NCI-H774 (cell line): ENCODE measurements at places on chromosomes 3 and 15.

DNA sequence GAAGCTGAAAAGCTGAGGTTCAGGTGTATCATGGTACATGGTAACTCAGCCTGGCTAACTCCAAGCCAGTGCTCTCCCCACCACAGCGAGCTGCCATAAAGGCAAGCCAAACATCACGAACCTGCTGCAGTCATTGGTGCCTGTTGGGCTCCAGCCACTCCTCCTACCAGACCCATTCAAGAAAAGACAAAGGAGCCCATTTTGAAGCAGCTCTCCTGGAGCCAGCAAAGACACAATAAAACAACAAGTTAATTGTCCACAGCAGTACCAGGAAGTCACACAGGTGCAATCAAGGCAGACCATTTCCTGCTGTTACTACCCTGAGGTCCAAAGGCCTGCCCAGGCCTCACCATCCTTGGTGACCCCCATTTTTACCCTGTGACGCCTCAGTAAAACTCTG is 77.6 kb downstream of the DAPK2 start:
- peak; percentile 26 for DNase-seq

- DNase-seq, result no peak
Observed at GRCh38 chr3:155064920-155065319, 15.2 kb upstream of the MME start.

DNA sequence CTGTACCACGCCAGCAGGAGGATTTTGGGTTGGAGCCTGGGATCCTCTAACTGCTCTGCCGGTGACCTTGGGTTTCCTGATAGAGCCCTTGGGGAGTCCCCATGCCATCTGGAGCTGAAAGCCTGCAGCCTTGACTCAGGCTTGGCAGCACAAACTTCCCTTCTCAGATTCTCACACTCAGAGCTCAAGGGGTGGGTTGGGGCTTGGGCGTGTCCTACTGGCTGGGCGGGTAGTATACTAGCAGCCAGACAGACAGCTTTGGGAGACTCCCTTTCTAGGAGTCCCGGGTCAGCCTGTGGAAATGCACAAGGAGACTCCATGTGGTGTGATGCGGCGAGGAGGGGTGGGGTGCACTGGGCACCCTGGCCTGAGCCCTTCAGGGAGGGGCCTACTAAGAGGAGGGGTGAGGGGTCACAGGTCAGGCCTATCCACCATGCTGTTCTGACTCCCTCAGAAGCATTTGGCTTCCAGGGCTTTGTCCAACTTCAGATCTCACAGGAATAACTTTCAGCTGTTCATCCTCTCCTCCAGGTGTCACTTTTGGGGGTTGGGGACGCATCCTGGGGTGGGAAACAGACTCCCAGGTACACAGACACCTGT is 21.6 kb upstream of the PLXNA1 start:
- no peak for DNase-seq

DNA sequence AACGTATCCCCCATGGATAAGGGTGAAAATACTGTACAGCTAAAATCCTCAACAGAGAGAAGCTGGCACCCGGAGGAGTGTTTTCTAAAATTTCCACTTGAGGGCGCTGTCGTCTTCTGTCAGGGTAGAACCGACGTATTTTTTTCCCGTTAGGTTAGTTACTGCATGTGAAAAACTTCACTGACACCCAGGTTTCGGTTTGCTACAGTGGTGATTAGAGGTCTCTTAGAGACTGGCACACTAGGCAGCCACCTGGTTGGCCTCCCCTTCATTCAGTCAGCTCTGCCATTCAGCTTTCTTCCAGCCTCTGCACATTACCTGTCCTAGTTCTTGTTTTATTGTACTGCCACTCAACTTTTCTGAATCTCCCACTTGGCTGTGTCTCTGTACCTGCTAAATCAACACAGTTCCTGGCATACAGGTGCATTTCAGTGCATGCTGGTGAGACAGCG is 18.4 kb downstream of the CCK start:
- no peak for DNase-seq

DNA sequence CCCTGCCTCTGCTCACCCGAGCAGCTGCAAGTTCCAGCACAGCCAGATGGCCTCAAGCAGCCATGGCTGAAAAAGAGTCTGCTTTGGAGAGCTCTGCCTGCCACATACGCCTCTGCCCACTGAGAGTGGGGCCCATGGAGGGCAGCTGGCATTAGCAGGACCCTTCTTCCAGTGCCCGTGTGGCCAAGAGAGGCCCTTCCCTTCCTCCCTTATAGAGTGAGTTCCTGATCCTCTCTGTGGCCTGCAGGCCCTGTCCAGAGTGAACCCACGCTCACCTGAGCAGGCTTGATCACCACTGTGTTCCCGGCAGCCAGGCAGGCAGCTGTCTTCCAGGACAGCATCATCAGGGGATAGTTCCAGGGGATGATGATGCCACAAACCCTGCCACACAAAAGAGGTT is 41.4 kb upstream of the SLC41A3 start:
- no peak for DNase-seq

- no peak for DNase-seq
Observed at GRCh38 chr3:37324131-37324530, 149.7 kb upstream of the LRRFIP2 start.

- DNase-seq, result no peak
Observed at GRCh38 chr3:71949442-71949841, 164.5 kb upstream of the PROK2 start.

- DNase-seq, result no peak
Observed at GRCh38 chr3:149494759-149495580, 20.5 kb downstream of the TM4SF4 start.

DNA sequence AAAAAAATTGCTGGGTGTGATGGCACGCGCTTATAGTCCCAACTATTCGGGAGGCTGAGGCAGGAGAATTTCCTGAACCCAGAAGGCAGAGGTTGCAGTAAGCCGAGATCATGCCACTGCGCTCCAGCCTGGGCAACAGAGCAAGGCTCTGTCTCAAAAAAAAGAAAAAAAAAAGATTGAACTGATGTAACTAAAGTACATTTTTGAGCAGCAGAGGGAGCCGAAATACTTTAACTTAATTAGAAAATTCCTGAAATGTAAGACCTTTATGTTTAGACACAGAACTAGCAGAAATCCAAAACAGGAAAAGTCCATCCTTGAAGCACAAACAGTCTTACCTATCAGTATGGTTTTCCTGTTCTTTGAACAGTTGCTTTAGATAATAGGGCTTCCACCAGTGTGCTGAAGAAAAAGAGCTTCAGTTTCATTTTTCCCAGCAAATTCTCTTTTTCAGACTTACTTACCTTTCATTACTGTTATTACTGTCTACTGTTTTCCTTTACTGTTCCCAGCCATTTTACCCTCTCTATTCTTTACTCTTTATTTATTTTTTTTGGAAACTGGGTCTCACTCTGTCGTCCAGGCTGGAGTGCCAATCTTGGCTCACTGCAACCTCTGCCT is 33.4 kb upstream of the ZNF609 start:
- no peak for DNase-seq

- no peak for DNase-seq
Observed at GRCh38 chr3:194397757-194398312, 1.2 kb downstream of the GP5 start.

- DNase-seq, result no peak
Observed at GRCh38 chr3:8629151-8630021, 15.2 kb downstream of the SSUH2 start.

- DNase-seq, result no peak
Observed at GRCh38 chr15:88920186-88920891, 7.2 kb upstream of the MFGE8 start.

DNA sequence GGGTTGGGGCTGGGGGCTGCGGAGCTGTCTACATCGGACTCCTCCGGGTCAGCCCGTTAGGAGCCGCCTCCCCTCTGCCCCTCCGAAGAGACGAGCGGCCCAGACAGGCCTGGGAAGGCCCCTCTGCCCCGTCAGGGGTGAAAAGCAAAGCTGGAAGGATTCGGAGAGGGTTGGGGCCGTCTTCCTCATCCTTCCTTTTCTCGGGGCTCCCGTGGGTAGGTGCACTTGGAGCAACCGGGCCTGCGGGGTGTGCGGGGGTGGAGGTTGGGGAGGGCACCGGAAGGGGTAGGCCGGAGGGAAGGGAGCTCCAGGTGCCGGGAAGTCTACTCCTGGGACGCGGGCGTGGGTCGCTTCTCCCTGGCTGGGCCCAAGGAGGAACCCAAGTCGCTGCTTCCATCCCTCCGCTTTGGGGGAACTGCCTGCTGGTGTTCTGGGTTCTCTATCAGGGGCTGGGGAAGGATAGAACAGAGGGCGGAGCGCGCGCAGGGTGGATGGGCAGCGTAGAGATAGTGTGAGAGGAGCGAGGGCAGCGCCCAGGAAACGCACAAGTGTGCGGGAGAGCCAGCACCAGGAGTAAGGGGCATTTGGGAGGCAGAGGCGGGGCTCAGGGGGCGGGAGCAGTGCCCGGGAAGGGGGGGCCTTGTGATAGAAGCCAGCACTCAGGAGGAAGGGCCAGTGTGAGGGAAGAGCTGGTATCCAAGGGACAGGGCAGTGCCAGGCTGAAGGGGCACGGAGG is 590 bp downstream of the POLR2H start:
- peak; percentile 90 for DNase-seq

DNA sequence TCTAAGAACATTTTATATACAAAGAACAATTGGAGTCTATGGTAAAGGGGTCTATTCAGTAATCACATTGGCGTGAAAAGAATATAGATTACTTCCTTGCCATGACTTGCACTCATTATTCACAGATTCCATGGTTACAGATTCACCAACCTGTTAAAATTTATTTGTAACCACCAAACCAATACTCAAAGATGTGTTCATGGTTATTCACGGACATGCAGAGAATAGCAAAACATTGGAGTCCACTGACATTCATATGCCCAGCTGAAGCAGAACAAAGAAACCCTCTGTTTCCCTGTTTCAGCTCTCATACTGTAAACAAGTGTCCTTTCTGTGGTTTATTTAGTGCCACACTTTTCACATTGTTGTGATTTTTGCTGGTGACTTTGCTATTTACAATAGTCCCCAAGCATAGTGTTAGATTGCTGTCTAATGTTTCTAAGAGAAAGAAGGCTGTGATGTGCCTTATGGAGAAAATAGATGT is 185.8 kb upstream of the TTC14 start:
- DNase-seq, result no peak

DNA sequence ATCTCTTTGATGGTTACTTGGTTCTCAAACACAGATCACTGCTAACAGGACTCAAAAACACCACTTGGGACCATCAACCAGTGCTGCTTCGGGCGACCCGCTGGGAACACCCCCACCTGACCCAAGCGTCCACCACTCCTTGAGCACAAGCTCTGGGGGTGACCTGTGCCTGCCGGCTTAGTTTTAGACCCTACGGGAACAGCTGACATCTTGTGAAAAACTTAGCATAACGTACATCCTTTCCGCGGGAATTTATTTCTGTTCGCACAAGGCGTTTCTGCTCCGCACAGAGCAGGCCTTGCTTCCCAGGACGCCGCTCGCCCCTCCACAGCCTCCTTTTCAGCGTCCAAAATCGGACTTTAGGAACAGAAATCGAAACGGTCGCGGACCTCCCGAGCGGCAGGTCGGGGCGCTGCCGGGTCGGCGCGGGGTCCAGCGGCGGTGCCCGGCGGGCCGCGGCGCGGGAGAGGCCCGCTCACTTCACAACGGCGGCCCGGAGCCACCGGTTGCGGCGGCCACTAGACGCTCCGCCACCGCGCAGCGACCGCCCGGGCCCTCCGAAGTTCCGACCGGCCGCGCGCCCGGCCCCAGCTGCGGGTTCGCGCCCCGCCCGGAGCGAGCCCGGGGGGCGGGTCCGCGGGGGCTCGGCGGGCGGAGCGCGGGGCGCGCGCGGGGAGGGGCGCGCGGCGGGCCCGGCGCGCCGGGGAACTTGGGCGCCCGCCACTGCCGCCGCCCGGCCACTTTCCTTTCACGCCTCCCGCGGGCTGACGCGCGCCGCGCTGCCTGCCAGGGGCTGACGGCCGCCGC is 959 bp downstream of the SFMBT1 start:
- no peak for DNase-seq

DNA sequence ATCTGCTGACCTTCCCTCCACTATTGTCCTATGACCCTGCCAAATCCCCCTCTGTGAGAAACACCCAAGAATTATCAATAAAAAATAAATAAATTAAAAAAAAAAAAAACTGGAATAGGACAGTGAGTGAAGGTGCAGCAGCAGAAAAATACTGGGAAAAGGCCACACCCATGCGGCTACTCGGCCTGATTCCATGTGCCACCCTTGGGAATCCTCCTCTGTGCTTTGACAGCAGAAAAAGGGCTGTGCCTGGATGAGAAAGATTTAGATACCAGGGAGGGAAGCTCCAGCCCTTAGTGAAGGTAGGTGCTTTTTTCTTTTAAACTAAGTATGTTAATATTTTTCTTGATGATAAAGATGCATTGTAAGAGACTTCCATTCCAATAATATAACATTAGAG is 107.8 kb downstream of the CTNNB1 start:
- DNase-seq, result no peak

DNA sequence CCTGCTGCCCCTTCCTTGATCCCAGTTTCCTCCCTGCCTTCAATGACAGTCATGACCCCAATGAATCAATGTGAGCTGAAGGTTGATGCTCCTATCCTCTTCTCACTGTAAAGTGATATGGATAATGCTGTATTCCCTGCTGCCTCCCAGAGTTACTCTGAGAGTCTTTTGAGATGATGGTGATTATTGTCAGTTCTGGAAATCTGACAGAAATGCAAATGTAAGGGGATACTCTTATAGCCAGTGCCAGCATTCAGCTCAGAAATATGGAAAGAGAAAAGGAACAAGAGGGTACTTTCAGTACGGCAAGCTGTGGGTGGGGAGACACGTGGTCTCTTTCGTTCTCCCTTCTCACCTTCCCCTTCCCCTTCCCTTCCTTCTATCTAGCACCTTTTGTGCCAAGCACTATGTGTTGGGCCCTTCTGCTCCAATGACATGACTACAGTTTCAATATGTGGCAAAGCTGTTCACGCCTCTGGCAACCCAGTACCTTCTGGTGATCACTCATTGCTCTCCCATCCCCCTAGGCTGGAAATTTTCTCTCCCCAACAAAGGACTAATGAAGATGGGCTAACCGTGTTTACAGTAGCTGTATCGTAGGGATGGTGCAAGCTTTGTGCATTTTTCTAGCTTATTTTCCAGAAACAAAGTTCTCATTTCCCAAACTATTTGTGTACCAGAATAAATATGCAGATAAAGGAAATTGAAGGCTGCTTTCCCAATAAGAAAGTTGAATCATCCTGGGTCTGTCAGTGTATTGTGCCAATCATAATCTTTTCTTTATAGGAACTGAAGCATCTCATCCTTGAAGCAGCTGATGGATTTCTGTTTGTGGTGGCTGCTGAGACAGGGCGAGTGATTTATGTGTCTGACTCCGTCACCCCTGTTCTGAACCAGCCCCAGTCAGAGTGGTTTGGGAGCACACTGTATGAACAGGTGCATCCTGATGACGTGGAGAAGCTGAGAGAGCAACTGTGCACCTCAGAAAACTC is 70.3 kb downstream of the ARNT2 start:
- no peak for DNase-seq

DNA sequence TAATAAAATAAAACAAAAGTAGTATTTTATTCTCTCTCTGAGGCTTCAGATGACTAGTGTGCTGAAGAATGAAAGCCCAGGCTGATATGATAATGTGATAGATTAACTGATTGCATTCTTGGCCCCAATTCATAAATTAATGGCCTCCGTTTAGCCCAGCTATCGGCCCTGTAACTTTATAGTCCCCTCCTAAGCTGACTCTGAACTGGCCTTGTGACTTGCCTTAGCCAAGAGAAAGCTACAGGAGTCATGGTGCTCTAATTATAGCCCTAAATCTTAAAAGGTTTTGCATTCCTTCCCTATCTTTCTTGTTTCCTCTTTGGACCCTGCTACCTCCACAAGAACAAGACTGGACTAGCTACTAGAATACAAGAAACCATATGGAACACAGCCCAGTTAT is 123.2 kb upstream of the EPHA3 start:
- DNase-seq, result no peak
